Suprapubic skin (tissue), 4 donors: ENCODE measurements at places on chromosomes 6 and 20.

DNA sequence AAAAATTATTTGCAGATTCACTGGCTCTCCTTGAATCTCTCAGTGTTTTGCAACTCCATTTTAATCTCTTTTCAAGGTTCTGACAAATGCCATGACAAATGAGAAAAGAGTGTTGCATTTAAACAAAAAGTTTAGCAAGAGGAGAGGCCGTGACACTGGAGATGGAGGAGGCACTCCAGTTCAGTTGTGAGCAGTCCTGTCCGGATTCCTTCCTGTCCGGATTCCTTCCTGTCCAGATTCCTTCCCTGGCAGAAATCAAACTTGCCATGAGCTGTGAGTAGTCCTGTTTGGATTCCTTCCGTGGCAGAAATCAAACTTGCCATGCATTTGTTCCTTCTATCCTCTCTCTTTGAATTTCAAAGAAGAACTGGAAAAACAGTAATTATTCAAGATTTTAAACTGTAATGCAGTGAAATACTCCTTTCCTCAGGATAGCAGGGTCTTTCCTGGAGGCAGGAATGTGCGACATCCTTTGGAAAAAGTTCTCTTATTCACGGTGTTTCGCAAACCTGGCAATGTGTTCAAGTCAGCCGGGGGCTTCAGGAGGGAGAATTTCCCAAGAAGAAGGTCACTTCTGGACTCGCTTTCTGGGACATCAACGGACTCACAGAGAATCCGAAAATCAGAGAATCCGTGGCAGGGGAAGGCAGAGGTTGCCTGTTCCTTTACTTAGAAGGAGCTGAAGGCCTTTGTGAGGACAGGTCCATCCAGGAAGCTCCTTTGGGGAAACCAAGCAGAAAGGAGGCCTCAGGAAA, 48.7 kb upstream of the DACT2 start:
- DNase-seq: peak; percentile 52

- no peak for DNase-seq
These were observed 299.7 kb downstream of the CDKAL1 start for GRCh38 chr6:20833881-20834515.

DNA sequence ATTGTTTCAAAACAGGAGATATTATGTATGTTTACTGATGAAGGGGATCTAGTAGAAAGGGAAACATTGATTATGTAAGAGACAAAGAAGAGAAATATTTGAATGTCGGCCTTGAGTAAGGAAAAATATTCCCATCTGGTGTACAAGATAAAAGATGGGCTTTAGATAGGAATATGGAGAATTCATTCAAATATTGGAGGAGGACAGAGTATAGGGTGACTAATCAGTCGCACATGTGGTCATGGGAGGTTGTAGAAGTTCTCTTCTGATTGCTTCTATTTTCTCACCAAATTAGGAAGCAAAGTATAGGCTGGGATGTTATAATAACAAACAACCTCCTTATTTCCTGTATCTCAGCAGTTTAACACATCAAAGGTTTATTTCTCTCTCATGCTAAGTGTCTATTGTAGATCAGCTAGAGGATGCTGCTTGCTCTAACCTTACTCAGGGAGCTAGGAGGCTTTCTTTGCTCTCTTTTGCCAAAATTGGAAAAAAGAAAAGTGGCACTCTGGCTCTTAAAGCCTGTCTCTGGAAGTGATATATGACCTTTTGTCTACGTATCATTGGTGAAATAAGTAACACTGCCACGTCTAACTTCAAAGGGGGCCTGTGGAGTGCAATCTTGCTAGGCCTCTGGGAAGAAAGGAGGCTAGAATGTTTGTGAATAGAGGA, 1.2 kb upstream of the HDDC2 start:
- DNase-seq: no peak

DNA sequence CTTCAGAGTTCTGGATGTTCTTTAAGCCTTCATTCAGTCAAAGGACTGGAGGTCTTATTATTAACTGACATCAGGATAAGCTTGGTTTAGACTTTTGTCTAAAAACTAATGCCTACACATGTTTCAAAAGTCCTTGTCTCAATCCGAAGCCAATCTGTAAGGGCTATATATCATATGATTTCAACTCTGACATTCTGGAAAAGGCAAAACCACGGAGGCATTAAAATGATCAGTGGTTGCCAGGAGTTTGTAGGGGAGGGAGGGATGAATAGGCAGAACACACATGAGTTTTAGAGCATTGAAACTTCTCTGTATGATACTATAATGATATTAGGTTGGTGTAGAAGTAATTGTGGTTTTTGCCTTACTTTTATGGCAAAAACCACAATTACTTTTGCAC, 1285.8 kb upstream of the CITED2 start:
- no peak for DNase-seq

DNA sequence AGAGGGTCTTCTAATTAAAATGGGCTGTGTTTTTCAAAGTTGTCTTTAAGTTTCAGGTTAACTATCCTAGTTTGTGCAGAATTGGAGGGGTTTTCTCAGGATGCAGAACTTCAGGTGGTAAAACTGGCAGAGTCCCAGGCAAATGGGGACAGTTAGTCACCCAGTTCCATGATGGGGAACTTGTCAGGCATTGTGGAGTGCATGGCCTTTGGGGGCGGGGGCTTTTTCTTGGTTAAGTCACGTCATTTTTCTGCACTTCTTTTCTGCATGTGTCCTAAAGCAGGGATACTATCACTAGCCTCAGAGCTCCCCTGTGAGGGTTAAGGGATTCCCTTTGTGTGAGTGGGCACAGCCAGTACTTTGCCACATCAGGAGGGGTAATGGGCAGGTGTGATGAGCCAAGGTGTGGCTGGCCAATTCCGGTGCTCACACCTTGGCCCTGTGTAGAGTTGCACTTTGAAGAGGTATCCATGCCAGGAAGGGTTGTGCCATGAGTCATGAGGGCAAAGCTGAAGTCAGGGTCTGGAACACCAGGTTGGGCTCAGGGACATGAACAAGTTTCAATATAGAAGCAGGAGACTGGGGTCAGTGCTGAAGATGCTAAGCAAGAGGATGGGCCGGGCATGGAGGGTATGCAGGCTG, 126.0 kb upstream of the RREB1 start:
- no peak for DNase-seq

GRCh38 chr20:36670665-36671357, 24.8 kb upstream of the SLA2 start:
- DNase-seq: no peak

DNA sequence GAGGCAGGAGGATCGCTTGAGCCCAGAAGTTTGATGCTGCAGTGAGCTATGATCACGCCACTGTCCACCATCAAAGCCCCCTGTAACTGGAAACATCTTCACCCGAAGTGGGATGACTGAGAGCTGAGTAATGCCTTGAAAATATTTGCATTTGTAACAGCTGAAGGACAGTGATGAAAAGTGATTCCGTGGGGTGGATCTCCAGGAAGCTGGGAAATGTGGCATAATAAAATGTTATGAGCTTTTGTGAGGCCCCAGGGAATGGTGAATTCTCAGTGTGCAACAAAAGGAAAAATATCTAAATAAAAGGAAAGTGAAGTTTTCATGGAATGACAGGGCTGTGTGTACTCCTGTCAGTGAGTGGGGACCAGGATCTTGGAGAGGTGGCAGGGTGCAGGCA, 92.0 kb downstream of the JAG1 start:
- no peak for DNase-seq

DNA sequence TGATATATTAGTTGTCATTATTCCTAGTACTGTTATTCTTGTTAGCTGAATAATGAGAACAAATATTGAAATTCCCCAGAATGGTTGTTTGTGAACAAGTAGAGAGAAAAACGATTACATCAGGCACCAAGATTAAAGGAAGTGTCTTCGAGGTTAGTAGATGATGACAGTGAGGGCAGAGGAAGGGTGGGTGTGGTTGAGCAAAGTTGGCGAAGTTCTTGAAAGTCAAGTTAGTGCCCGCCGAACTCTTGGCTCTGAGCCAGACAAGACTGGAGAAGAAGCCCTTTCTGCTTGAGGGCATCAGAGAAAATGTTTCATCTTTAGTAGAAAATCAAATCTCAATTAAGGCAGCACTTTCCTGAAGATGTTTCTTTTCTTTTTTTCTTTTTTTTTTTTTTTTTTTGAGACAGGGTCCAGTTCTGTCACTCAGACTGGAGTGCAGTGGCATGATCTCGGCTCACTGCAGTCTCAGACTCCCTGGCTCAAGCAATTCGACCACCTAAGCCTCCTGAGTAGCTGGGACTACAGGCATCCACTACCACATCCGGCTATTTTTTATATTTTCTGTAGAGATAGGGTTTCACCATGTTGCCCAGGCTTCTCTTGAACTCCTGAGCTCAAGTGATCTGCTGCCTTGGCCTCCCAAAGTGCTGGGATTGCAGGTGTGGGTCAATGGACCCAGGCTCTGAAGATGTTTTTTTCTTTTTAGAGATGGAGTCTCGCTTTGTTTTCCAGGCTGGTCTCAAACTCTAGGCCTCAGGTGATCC, 77.1 kb downstream of the SGK1 start:
- peak; percentile 82 for DNase-seq

DNA sequence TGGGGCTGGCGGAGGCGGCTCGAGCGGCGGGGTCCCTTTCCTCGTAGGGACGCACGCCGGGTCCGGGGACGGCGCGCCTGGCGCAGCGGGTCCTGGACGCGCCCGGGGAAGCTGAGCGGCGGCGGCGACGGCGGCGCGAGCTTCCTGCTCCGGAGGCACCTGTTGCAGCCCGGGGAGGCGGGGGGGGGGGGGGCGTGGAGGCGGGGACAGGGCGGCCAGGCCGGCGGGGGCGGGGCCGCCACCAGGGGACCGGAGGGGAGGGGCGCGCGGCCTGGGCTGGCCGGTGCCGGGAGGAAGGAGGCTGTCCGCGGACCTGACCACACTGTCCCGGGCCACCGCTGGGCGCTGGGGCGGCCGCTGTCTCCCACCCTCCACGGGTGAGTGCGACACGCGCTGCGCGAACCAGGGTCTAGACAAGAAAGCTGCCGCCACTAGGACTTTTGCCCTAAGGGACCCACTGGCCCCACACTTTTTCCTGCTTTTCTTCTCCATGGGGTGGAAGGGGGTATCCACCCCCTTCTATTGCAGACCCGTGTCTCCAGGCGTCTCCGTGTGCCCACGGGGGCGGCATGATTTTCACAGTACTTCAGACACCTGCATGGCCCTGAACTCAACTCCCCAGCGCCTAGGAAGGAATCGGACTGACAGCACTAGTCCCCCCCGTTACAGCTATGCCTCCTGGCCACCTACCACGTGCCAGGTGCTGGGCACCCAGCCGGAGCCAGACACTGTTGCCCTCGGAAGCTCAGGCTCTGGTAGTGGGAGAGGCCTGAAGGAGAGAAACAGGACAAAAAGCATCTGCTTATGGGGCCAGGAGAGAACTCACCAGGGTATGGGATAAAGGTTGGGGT, at the start of gene NFATC2:
NFATC2 (minus strand) TSS at position 149 of the 851 bp plus-strand sequence. CDS start 220 bp downstream, outside the sequence.
- no peak for DNase-seq

- no peak for DNase-seq
These were observed 50.2 kb upstream of the SENP6 start for GRCh38 chr6:75551367-75551952.
